ENCODE measurements at places on chromosomes 11 and 22.

- DNase-seq = no peak
These were observed 33.6 kb upstream of the MMP7 start for GRCh38 chr11:102564110-102564509.

DNA sequence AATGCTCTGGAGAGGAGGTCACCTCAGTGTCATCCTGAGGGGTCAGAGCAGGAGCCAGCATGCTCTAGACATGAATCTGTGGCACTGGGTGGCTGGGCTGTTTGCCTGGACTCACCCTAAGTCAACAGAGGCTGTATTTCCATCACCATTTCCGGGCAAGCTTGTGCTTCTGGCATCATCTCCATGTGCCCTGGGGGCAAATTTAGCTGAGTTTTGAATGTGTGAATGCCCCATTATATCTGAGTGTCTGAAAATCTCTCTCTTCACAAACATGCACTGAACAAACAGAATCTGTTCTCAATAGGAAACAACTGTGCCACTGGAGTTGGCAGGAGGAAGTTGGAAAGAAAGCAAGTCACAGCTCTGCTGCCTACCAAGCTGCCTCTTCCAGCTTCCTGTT, 356.2 kb downstream of the GRM5 start:
- no peak for DNase-seq

DNA sequence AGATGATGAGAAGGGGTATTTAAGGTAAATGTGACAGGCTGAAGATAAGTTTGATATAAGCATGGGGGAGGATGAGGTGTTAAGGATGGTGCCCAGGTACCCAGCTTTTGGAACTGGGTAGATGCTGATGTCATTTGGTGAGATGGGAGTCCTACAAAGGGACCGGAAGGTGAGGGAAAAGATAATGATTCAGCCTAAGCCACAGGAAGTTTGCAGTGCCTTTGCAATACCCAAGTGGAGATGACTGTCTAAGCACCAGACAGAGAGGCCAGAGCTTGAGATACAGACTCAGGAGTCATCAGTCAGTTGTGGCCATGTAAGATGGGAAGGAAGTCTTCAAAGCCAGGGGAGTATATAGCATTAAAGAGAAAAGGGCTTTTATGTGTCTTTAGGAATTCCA, 30.0 kb upstream of the SMCO4 start:
- no peak for DNase-seq

GRCh38 chr11:130839981-130840666, 76.2 kb downstream of the SNX19 start:
- DNase-seq = peak; percentile 95

DNA sequence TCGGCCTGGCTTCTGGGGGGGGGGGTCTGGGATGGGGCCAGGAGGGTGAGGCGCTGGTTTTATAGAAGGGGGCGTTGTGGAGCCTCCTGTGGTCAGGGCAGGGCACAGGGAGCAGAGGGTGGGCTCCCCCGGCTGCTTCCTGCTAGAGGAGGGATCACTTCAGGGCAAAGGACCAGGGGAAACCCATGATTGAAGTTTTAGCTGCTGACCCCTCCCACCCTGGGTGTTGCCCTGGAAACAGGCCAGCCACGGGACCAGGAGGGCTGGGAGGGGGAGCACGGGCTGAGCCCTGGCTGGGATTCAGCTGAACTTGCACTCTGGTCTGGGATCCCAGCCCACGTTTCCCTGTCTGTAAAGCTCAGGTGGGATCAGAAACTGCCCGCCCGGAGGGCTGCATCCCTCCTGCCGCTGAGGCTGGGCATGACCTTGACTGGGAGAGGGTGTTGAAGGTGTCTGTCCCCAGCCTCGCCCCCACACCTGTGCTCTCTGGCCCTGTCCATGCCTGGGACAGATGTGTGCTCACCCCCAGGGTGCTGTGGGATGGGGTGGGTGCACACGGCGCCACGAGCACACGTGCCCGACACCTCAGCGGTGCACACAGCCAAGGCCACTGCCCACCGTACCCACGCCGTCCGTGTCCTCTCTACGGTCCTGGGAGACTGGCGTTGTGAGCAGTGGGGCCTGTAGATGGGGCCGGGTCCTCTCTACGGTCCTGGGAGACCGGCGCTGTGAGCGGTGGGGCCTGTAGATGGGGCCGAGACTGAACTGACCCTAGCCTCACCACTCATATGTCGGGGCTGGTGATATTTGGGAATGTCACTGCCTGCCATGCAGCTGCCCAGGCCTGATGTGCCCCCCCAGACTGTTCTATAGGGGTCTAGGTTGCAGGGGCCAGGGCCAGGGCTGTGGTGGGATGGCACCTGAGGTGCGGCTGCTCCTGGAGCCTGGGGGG, 2.3 kb downstream of the TSPAN4 start:
- DNase-seq = peak; percentile 73

DNA sequence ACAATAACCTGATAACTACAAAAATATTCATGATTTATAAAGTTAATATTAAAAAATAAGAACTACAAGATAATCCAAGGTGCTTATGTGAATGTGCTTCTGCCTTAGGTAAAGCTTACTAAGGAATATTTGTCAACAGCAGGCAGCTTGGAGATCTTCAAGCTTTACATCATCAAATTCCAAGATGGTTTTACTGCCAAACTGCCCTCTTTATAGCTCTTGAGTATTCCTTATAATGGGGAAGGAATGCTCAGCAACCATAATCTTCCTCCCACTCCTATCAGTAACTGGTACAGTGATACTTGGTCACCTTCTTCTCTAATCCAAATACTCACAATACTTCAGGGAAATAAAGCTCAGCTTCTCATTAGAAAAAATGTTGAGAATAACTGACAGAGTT, 30.1 kb downstream of the SBF2 start:
- peak; percentile 48 for DNase-seq

- DNase-seq = no peak
These were observed 59.3 kb downstream of the TTC28 start for GRCh38 chr22:28620244-28620922.

DNA sequence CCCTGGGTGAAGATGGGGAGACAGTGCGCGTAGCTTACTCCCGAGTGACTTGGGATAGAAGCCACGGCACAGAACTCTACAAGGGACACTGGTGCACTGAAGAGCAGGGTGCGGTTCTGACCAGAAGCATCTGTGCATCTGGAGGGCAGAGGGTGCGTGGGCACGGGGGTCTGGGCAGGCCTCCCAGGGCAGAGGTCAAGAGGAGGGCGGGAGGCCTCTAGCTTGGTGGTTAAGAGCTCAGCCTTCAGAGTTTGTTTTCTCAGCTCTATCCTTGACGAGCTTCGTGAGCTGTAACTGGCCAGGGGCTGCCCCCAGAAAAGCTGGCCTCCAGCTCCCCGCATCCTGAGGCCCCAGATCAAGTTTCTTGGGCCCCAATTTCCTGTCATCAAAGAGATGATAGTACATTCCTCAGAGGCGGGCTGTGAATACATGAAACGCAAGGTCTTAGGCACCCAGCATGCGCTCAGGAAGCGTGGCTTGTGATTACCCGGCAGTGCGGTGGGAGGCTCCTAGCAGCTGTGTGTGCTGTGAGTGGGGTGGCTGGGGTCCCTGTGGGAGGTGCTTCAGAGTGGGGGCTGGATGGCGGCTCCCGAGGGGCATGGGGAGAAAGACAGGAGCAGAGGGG, 6.0 kb upstream of the BID start:
- no peak for DNase-seq

DNA sequence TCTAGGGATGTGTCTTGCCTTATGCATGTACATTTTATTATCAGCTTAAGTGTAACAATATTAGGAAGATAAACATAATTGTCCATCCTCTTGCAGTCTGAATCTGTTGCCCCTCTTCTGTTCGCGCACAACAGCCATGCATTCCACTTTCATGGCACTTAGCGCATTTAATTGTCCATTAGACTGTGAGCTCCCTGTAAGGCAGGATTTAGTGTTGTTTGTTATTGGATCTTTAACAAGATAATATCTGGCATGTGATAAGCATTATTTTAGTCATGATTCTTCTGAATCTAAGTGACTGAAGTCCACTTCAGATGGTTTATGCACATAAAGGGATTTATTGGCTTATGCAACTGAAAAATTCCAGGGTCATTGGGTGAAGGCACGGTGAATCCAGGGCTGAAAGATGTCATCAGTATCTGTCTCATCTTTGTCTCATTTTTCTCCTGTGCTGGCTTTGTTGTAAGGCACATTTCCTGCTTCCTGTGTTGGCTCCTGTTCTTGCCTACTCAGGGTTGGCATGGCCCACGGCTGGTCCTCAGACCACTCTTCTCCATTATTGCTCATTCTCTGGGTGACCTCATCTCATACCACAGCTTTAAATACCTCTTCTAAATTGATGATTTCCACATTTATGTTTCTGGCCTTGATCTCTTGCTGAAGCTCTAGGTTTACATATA, 37.6 kb downstream of the ATXN10 start:
- DNase-seq = no peak

DNA sequence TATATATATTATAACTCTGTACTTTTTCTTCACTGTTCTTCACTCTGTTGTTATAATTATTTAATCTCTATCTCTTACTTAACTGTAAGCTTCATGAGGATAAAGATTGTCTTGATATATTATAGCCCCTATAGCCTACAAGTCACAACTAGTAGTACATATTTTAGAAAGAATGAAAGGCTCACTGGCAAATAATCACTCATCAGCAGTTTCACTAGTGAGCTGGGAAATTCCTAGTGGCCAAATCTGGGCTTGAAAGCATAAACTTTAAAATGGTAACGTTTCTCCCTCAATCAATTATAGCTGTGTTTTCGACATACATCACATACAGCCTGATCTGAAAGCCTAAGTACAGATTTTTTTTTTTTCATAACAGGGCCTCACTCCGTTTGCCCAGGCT, 42.5 kb downstream of the CTSC start:
- no peak for DNase-seq

DNA sequence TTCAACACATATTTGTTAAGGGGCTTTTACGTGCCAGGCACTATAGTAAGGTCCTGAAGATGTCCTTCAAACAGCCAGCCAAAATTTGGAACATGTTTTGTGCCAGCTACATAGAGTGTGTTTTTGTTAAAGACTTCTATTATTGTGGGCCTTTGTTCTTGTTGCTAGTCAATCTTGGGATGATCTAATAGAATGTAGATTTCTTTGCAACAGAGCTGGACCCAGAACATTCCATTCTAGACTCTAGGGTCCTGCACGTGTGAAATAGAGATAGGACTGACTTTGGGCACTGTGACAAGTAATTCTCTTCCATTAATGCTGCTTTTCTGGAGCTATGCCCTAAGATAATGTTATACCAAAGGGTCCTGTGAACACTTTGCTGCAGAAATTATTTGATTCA, 16.9 kb upstream of the IPO7 start:
- DNase-seq = no peak

- DNase-seq = no peak
These were observed 7.6 kb upstream of the MCM5 start for GRCh38 chr22:35392357-35392756.

DNA sequence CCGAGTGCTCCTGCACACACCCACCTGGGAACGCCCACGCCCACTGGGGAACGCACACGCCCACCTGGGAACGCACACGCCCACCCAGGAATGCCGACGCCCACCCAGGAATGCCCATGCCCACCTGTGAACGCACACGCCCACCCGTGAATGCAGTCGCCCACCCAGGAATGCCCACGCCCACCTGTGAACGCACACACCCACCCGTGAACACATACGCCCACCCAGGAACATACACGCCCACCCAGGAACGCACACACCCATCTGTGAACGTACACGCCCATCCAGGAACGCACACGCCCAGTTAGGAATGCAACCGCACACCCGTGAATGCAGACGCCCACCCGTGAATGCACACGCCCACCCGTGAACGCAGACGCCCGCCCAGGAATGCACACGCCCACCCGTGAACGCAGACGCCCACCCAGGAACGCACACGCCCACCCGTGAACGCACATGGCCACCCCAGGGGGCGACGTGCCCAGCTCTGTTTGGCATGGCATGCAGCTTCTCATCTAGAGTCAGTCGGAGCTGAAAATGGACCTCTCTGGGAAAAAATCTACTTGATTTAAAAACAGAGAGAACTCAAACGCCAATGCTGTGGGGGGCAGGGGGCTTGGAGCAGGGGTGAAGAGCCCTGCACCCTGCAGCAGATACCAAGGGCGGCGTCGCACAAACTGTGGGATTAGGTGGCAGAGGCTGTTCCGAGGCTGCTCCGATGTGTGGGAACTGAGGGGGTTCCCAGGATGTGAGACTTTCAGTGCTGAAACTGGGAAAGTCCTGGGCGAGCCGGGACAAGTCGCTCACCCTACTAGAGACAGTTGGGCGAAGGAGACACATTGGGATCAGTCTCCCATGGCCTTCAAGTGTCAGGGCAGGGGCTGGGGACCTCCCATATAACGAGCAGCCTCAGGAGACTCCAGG, 83.3 kb downstream of the MYEOV start:
- DNase-seq = no peak

DNA sequence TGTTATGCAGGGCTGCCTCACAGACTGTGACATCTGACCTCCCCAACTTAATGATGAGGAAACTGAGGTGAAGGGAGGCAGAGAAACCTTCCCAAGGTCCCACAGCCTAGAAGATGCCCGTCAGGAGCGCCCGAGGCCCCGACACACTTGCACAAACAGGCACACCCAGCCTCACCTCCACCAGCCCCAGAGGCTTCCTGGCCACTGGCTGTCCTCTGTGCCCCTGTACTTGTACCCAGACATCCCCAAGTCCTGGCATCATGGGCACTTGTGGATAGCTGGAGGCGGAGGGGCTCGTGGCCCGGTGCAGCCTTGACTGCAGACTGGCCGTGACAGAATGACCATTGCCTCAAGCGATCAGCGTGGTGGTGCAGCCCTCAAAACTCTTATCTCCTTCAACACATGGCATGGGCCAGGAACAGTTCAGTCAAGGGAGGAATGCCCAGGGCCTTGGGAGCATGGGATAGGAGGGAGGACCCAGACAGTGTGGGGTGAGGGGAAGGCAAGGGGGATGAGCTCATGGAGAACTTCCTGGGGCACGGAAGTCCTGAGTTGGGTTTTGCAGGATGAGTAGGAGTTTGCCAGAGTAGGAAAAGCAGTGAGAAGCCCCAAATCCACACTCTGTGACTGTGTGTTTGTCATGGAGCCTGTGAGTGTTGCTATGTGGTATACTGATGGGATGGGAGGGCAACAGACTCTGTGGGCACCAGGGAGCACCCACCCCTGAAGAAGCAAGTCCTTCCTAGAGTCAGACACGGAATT, 25.8 kb upstream of the PPARA start:
- DNase-seq = no peak

GRCh38 chr11:47355283-47356128, 3.0 kb upstream of the MYBPC3 start:
- DNase-seq = peak; percentile 60

DNA sequence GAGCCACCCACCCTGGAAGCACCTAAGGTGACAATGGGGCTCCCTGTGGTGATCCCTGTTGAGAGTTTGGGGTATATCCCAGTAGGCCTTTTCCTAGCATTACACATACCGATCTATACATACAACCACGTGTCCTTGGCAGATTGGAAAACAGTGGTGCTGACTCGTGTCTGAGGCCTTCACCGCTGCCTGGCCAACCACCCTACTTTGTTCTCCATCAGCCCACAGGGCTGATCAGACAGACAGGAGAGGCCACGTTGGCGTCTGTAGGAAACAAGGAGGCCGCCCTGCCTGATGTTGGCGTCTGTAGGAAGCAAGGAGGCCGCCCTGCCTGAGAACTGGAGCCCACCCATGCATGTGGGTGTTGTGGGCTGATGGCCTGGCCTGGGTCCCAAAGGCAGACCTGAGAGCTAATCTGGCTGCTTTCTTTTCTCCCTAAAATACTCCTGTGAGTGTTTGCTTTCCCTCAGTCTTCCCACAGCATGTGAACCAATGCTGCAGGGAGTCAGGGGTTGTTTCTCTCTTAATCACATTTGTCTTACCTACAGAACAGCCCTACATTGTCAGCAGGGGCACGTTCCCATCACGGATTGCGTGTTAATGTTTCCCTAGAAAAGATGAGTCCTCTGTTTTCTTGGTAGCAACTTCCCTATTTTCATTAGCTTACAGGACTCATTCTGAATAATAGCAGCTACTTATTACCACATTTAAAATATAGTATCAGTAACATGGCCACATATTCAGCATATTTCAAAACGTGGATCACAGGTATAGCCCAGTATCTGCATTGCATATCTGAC, 57.2 kb downstream of the SBF1 start:
- DNase-seq = peak; percentile 2
